Memory B cell (primary cell): ENCODE measurements at places on chromosomes 1 and 21.

DNA sequence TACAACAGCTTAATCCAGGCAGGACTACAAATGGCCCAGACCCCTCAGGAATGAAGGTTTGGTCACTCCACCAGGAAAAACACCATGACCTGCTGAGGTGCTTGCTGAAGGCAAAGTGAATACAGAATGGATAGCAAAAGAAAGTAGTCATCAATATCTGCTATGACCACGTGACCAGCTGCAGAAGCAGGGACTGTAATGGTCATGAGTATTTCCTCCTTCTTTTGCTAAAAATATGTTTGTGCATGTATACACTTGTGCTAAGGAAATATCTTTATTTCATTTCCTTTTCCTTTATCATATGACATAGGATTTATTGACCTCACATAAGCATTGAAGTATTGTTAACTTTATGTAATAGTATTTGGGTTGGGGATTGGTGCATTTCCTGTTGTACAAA is 26.4 kb upstream of the GOLT1A start:
- peaks cover 14% of the 10 kb centered on the region for H3K27me3 ChIP-seq
- DNase-seq, result no peak
- H3K27ac ChIP-seq, result no peak overlapping the region
- H3K4me1 ChIP-seq, result no peaks in the 10 kb centered on the region

DNA sequence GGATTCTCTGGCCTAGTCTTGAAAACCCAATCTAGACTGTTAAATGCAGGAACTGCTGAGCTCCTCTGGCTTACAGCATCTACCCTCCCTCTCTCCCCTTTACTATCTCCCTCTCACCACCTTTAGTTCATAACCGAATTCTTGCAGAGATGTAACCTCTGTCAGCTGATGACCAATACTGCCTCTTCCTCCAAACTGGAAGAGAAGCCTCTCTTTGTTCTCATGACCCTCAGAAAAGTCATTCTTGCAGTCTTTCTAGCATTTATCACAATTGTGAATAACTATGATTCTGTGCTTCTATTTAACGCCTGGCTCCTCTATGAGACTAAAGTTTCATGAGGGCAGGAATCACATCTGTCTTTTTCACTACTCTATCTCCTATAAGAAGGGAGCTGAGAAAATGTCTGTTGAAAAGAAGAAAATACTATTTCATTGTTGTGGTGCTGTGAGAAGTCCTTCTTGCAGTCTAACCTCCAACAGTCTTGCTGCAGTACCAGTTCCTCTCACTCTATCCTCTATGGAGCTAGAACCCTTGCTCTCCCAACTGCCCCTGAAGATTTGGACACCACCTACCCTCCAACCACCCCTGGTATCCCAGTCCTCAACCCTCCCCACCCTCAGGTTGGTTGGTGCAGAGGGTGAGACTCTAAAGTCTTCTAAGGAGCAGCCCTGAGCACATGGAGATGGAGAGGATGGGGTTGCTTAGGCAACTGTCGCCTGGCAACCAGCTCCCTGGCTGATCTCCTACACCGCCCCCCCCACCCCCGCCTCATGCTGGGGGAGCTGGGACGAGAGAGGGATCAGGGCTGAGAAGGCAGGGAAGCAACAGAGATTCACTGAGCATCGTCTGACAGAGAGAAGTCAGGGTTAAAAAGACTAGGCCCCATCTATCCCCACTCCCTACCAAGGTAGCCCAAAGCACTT is 13.9 kb downstream of the MEF2D start:
- peak overlapping the region; percentile 92 for H3K27ac ChIP-seq
- H3K27me3 ChIP-seq, result no peaks in the 10 kb centered on the region

GRCh38 chr1:36187800-36188593 is 32.0 kb downstream of the MAP7D1 start:
- peak; percentile 73 for DNase-seq
- H3K36me3 ChIP-seq, result no peaks in the 10 kb centered on the region
- H3K4me1 ChIP-seq, result peaks cover 4% of the 10 kb centered on the region
- H3K27ac ChIP-seq, result peak overlapping the region; percentile 6
- H3K27me3 ChIP-seq, result no peaks in the 10 kb centered on the region

- no peaks in the 10 kb centered on the region for H3K36me3 ChIP-seq
- H3K27ac ChIP-seq, result no peak overlapping the region
- no peak for DNase-seq
- no peak overlapping the region for H3K4me3 ChIP-seq
Observed at GRCh38 chr1:214438530-214438929, 112.9 kb downstream of the PTPN14 start.

GRCh38 chr1:190963321-190963720 is 485.7 kb upstream of the BRINP3 start:
- H3K4me1 ChIP-seq, result no peaks in the 10 kb centered on the region
- no peak for DNase-seq
- no peaks in the 10 kb centered on the region for H3K36me3 ChIP-seq
- no peaks in the 10 kb centered on the region for H3K27me3 ChIP-seq
- H3K27ac ChIP-seq, result no peak overlapping the region

GRCh38 chr1:185058876-185059275 is 13.5 kb downstream of the RNF2 start:
- no peak overlapping the region for H3K4me3 ChIP-seq
- peaks cover 44% of the 10 kb centered on the region for H3K4me1 ChIP-seq
- DNase-seq, result no peak
- H3K27me3 ChIP-seq, result no peaks in the 10 kb centered on the region
- peaks cover 2% of the 10 kb centered on the region for H3K36me3 ChIP-seq
- H3K27ac ChIP-seq, result no peak overlapping the region

DNA sequence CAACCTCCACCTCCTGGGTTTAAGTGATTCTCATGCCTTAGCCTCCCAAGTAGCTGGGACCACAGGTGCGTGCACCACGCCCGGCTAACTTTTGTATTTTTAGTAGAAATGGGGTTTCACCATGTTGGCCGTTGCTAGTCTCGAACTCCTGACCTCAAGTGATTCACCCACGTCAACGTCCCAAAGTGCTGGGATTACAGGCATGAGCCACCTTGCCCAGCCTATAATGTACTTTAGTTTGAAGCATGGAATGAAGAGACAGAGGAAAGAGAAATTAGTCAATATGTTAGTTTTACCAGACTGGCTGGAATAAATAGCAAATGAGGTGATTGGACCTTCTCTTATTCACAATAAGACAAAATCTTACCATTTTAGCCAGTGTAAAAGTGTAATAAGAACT is 89.0 kb downstream of the GTF2B start:
- no peak overlapping the region for H3K4me3 ChIP-seq
- peaks cover 3% of the 10 kb centered on the region for H3K4me1 ChIP-seq
- H3K27ac ChIP-seq, result no peak overlapping the region
- no peaks in the 10 kb centered on the region for H3K27me3 ChIP-seq
- peaks cover 44% of the 10 kb centered on the region for H3K36me3 ChIP-seq

- no peak for DNase-seq
- no peaks in the 10 kb centered on the region for H3K36me3 ChIP-seq
Observed at GRCh38 chr21:24372506-24372905, 1234.8 kb downstream of the MRPL39 start.

GRCh38 chr1:159071970-159072582 is 4.5 kb downstream of the AIM2 start:
- peak overlapping the region; percentile 82 for H3K4me3 ChIP-seq
- H3K36me3 ChIP-seq, result peaks cover 27% of the 10 kb centered on the region
- peaks cover 44% of the 10 kb centered on the region for H3K4me1 ChIP-seq
- DNase-seq, result peak; percentile 29
- H3K27me3 ChIP-seq, result no peaks in the 10 kb centered on the region

- H3K27ac ChIP-seq, result no peak overlapping the region
- H3K4me1 ChIP-seq, result no peaks in the 10 kb centered on the region
- DNase-seq, result no peak
- no peaks in the 10 kb centered on the region for H3K36me3 ChIP-seq
- peaks cover 2% of the 10 kb centered on the region for H3K27me3 ChIP-seq
Observed at GRCh38 chr1:222167111-222167510, 380.8 kb downstream of the HHIPL2 start.

GRCh38 chr21:38675182-38675824 is 130.4 kb upstream of the ETS2 start:
- no peak overlapping the region for H3K27ac ChIP-seq
- no peaks in the 10 kb centered on the region for H3K4me1 ChIP-seq
- no peaks in the 10 kb centered on the region for H3K36me3 ChIP-seq
- H3K4me3 ChIP-seq, result no peak overlapping the region
- no peak for DNase-seq

- peaks cover 7% of the 10 kb centered on the region for H3K4me1 ChIP-seq
- DNase-seq, result no peak
- no peaks in the 10 kb centered on the region for H3K36me3 ChIP-seq
- H3K4me3 ChIP-seq, result no peak overlapping the region
- H3K27ac ChIP-seq, result no peak overlapping the region
Observed at GRCh38 chr1:228208831-228209551, 1.1 kb downstream of the OBSCN start.

DNA sequence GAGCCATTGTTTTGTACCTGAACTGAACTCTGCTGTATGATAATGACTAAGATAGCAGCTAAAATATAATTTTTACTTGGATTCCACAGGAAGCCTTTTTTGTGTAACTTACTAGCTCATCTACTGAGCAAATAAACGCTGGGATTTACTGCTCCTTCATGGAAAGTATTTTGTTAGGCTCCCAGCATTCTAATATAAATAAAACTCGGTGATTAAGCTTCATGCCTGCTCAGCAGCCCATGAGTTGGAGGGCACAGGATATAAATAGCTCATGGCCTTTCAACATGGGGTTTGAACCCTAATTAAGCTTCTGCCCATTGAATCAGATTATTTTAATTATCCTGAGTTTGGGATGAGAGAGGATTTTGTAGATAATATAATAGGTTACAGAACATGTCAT is 180.0 kb downstream of the PCP4 start:
- DNase-seq, result no peak
- no peak overlapping the region for H3K27ac ChIP-seq
- no peaks in the 10 kb centered on the region for H3K4me1 ChIP-seq
- H3K27me3 ChIP-seq, result no peaks in the 10 kb centered on the region

- H3K4me3 ChIP-seq, result no peak overlapping the region
- peaks cover 44% of the 10 kb centered on the region for H3K36me3 ChIP-seq
- peaks cover 18% of the 10 kb centered on the region for H3K4me1 ChIP-seq
- peak overlapping the region; percentile 38 for H3K27ac ChIP-seq
Observed at GRCh38 chr1:155479205-155479604, 83.4 kb downstream of the ASH1L start.

DNA sequence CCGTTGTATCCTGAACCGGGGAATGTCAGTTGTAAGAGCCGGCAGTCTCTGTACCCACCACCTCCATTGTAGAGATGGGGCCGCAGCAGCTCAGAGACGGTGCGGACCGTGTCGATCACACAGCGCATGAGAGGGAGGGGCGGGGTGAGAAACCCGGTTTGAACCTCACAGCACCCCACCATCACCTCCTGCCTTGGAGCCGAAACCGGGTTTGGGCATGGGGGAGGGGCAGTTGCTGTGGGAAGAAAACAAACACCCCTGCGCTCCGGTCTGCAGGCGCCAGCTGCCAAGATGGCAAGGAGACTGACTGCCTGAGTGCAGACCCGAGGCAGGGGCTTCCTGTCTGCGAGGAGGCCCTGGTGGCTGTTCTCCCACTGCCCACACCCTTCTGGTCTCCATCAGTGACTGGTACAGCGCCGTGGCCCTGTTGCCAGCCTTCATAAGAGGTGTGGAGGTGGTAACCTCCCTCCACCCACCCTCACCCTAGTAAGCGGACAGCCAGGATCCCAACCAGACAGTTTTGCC is 69.2 kb upstream of the SSBP3 start:
- H3K27me3 ChIP-seq, result peaks cover 19% of the 10 kb centered on the region
- no peak overlapping the region for H3K27ac ChIP-seq
- no peak for DNase-seq
- no peaks in the 10 kb centered on the region for H3K36me3 ChIP-seq

GRCh38 chr1:28606771-28607170 is 14.7 kb downstream of the RAB42 start:
- H3K4me1 ChIP-seq, result no peaks in the 10 kb centered on the region
- H3K27me3 ChIP-seq, result no peaks in the 10 kb centered on the region
- peaks cover 11% of the 10 kb centered on the region for H3K36me3 ChIP-seq
- H3K4me3 ChIP-seq, result no peak overlapping the region
- no peak overlapping the region for H3K27ac ChIP-seq

DNA sequence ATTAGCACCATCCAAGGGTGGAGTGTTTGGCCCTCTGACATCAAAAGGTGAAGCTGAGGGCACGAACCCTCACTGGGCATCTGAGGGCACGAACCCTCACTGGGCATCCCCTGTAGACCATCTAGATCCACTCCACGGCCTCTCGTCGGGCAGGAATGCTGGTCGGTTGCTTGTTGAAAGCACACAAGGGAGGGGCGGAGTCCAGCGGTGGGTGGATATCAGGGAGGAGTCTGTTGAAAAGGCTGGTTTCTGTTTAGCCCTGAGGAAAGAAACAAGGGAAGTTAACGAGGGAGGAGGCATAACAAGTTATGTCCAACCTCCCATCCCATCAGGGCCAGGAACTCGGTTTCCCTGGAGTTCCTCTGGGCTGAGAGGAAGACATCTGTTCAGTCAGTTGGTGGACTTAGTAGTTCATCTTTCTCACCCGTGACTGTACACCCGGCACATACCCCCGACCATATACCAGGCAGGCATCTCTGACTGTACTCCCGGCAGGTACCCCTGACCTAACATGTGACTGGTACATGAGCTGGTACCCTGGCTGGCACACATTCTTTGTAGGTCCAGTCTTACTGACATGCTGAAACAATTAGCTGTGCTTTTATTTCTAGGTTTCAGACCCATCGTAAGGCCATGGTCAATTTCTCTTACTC is 32.1 kb upstream of the PDE9A start:
- H3K36me3 ChIP-seq, result no peaks in the 10 kb centered on the region
- H3K4me1 ChIP-seq, result no peaks in the 10 kb centered on the region
- no peak overlapping the region for H3K27ac ChIP-seq
- DNase-seq, result no peak
- H3K27me3 ChIP-seq, result peaks cover 27% of the 10 kb centered on the region

DNA sequence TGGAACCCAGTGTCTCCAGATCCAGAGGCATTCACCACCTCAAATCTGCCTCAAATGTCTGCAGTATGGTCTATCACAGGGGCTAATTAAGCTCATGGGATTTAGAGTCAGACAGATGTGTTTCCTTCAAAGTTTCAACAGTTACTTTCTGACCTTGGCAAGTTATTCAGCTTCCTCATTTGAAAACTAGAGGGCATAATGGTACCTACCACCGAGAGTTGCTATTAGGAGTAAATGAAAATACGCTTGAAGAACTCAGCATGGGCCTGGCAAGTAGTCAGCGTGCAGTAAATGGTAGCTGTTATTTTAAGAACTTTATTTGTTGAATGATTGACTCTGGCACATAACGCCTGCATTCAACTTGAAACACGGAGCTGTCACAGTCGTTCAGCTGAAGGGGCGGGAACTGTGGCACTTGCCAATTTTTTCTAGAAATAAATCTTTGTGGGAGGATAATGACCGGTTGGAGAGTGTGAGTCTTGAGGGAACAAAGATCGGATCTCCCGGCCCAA is 1.2 kb upstream of the CAP1 start:
- peak overlapping the region; percentile 94 for H3K27ac ChIP-seq
- DNase-seq, result no peak
- H3K4me3 ChIP-seq, result peak overlapping the region; percentile 92
- peaks cover 38% of the 10 kb centered on the region for H3K4me1 ChIP-seq
- peaks cover 11% of the 10 kb centered on the region for H3K36me3 ChIP-seq

- H3K27me3 ChIP-seq, result peaks cover 16% of the 10 kb centered on the region
- H3K4me3 ChIP-seq, result no peak overlapping the region
- no peaks in the 10 kb centered on the region for H3K4me1 ChIP-seq
- no peak overlapping the region for H3K27ac ChIP-seq
- no peaks in the 10 kb centered on the region for H3K36me3 ChIP-seq
Observed at GRCh38 chr1:30534551-30534940, 188.8 kb downstream of the MATN1 start.

- H3K27ac ChIP-seq, result peak overlapping the region; percentile 26
- peaks cover 18% of the 10 kb centered on the region for H3K4me1 ChIP-seq
- no peak for DNase-seq
- no peak overlapping the region for H3K4me3 ChIP-seq
- no peaks in the 10 kb centered on the region for H3K27me3 ChIP-seq
Observed at GRCh38 chr1:35506960-35507912, 50.0 kb downstream of the KIAA0319L start.

GRCh38 chr1:157878059-157878458 is 36.5 kb upstream of the CD5L start:
- peaks cover 19% of the 10 kb centered on the region for H3K4me1 ChIP-seq
- no peak overlapping the region for H3K4me3 ChIP-seq
- DNase-seq, result no peak
- no peaks in the 10 kb centered on the region for H3K27me3 ChIP-seq
- no peaks in the 10 kb centered on the region for H3K36me3 ChIP-seq
